ENCODE measurements at places on chromosomes 12 and 14. TPM values are rescaled to one million over a fixed set of nuclear protein-coding genes. Genes with fewer than 3 reads are reported as not detected.
A peak's percentile ranks its signal among the peaks of the same experiment; 100 is the strongest.

- H3K27ac ChIP-seq = peak overlapping the region; percentile 41
- no peaks in the 10 kb centered on the region for H3K27me3 ChIP-seq
- no peaks in the 10 kb centered on the region for H3K36me3 ChIP-seq
- DNase-seq = no peak
Measured at GRCh38 chr12:19916196-19916753, 452.1 kb upstream of the PDE3A start.

DNA sequence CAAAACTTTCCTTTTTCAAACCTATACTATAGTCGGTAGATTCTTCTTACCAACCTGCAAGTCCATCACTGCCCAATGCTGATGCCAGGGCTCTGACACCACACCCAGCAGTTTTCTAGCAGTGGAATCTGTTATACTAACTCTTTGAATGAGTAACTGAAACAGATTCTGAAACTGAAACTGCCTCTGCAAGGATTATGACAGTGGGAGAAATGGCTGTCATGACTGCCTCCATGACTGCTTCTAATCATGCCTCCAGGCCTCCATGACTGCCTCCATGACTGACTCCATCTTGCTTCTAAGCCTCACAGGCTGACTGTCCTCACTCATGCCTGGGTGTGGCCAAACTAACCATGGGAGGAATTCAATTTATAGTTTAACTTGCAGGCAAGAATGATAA, 29.4 kb upstream of the OXA1L start:
- DNase-seq = no peak
- H3K4me3 ChIP-seq = no peak overlapping the region
- H3K27ac ChIP-seq = no peak overlapping the region
- H3K4me1 ChIP-seq = no peaks in the 10 kb centered on the region
- peaks cover 11% of the 10 kb centered on the region for H3K27me3 ChIP-seq
- H3K36me3 ChIP-seq = no peaks in the 10 kb centered on the region

- H3K36me3 ChIP-seq = no peaks in the 10 kb centered on the region
- no peak overlapping the region for H3K27ac ChIP-seq
- no peak for DNase-seq
- no peak overlapping the region for H3K4me3 ChIP-seq
Measured at GRCh38 chr12:54166567-54167499, 22.0 kb downstream of the SMUG1 start.

The ANKRD33 gene
- total RNA-seq = not detected

GRCh38 chr12:49672301-49673217, 34.6 kb downstream of the FMNL3 start:
- H3K4me1 ChIP-seq = no peaks in the 10 kb centered on the region
- DNase-seq = no peak

DNA sequence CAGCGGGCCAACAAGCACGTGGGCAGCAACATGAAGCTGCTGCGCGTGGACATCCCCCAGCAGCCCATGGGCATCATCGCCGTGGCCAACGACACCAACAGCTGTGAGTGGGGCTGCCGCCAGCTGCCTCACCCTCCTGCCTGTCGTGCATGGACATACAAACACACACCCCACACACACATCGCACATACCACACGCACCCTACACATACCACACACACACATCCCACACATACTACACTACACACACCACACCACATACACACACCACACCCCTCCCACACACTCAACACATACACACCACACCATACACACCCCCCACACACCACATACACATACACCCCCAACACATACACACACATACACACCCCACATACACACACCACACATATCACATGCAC, 25.2 kb upstream of the NXPH4 start:
- peaks cover 4% of the 10 kb centered on the region for H3K36me3 ChIP-seq
- H3K4me3 ChIP-seq = no peak overlapping the region

DNA sequence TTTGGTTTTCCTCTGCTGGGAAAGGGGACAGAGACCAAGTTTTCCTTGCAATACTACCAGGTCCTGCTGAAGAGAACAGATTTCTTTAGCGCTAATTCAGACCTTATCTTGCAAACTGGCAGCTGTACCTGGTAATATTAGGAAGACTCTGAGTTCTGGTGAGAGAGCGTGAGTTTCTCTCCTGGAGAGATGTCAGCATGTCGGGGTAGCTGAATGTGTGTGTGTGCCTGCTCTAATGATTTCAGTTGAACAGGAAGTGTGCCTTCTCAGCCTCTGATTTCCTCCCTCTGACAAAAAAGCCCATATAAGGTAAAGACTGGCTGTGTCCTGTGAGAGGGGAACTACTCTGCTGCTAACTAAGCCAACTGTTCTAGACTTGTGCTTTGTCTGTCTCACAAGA, 10.3 kb upstream of the ERP27 start:
- no peaks in the 10 kb centered on the region for H3K27me3 ChIP-seq
- peaks cover 62% of the 10 kb centered on the region for H3K4me1 ChIP-seq
- H3K4me3 ChIP-seq = peak overlapping the region; percentile 21
- peak overlapping the region; percentile 87 for H3K27ac ChIP-seq
- DNase-seq = peak; percentile 41

GRCh38 chr14:20982646-20983369, 7.0 kb upstream of the METTL17 start:
- H3K4me3 ChIP-seq = no peak overlapping the region
- no peaks in the 10 kb centered on the region for H3K4me1 ChIP-seq
- no peak for DNase-seq
- no peaks in the 10 kb centered on the region for H3K27me3 ChIP-seq

The FOXN4 gene
- not detected for total RNA-seq

- no peaks in the 10 kb centered on the region for H3K36me3 ChIP-seq
- no peaks in the 10 kb centered on the region for H3K4me1 ChIP-seq
- no peaks in the 10 kb centered on the region for H3K27me3 ChIP-seq
- DNase-seq = peak; percentile 44
Measured at GRCh38 chr12:25458047-25458552, 95.0 kb downstream of the LMNTD1 start.

DNA sequence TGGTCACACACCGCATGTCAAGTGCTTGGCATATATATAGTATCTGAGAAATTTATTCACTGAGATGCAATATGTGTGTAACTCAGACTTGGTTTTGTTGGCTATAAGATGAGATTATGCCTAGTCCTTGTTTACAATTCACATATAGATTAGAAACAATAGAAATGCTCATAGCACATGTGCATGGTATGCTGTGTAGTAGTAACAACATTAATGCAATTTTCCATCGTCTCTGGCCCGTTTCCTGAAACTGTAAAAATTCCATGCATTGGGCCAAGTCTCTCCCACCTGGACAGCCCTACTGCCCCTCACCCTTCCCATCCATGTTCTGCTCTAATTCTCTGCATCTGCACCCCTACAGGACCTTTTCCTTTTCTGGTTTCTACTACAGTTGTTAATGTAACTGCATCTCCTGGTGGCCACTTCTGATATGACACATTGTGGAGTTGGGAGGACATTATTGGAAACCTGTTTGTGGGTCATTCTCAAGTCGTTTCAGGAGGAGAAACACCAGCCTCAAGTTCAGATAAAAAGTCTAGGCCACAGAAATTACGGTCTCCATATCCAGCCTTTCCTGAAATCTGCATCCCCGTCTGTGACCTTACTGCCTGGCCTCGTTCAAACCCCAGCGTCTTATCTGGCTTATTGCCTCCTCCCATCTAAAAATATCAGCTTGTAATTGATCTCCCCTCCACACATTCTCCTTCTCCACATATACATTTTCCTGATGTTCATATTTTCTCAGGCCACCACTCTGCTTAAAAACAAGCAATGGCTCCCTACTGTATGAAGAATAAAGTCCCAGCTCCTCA, 37.5 kb downstream of the EMP1 start:
- H3K4me1 ChIP-seq = peaks cover 14% of the 10 kb centered on the region
- no peak overlapping the region for H3K27ac ChIP-seq
- H3K27me3 ChIP-seq = no peaks in the 10 kb centered on the region
- DNase-seq = peak; percentile 70
- no peaks in the 10 kb centered on the region for H3K36me3 ChIP-seq

GRCh38 chr12:53728206-53728605, 954 bp upstream of the CALCOCO1 start:
- H3K27ac ChIP-seq = no peak overlapping the region
- H3K4me3 ChIP-seq = peak overlapping the region; percentile 92
- H3K36me3 ChIP-seq = peaks cover 16% of the 10 kb centered on the region

GRCh38 chr12:98294051-98294805, 221.2 kb upstream of the TMPO start:
- peaks cover 66% of the 10 kb centered on the region for H3K27me3 ChIP-seq
- DNase-seq = no peak
- H3K36me3 ChIP-seq = no peaks in the 10 kb centered on the region
- no peaks in the 10 kb centered on the region for H3K4me1 ChIP-seq
- no peak overlapping the region for H3K27ac ChIP-seq
- no peak overlapping the region for H3K4me3 ChIP-seq

- DNase-seq = no peak
- H3K36me3 ChIP-seq = no peaks in the 10 kb centered on the region
- no peak overlapping the region for H3K4me3 ChIP-seq
- H3K4me1 ChIP-seq = peaks cover 7% of the 10 kb centered on the region
Measured at GRCh38 chr12:17060260-17060659, 454.3 kb upstream of the LMO3 start.

The AQP2 gene
- total RNA-seq = not detected

All from Calu3 (cell line).